ENCODE measurements at places on chromosomes 2 and 18.

- no peak for DNase-seq
Observed at GRCh38 chr2:20167356-20167755, 57.6 kb downstream of the SDC1 start.

DNA sequence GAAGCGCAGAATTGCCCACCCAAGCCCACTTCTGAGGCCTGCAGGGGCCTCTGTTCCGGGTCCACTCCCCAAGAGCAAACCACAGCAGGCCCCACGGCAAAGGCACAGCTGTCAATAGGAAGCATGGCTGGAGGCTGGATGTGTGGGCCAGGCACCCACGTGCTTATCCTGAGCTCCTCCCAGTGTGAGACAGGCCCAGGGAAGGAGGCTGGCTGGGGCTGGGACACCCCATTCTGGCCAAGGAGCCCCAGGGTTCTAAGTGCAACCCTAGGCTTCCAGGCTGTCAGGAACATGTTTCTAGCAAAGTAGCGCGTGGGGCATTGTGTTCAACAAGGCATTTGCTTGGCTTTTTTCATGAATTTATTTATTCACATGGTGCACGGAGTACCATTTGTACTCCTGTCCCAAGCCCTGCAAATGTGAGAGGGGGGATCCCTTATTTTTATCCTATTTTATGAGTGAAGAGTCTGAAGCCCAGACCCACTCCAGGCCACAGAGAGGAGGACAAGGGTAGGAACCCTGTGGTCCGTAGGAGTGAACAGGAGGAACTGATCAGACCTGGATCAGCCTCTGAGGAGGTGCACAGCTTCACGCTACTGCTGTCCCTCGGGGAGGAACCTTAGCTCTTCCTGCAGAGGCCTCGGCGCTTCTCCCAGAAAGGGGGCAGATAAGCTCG is 6.1 kb upstream of the RAB17 start:
- no peak for DNase-seq

DNA sequence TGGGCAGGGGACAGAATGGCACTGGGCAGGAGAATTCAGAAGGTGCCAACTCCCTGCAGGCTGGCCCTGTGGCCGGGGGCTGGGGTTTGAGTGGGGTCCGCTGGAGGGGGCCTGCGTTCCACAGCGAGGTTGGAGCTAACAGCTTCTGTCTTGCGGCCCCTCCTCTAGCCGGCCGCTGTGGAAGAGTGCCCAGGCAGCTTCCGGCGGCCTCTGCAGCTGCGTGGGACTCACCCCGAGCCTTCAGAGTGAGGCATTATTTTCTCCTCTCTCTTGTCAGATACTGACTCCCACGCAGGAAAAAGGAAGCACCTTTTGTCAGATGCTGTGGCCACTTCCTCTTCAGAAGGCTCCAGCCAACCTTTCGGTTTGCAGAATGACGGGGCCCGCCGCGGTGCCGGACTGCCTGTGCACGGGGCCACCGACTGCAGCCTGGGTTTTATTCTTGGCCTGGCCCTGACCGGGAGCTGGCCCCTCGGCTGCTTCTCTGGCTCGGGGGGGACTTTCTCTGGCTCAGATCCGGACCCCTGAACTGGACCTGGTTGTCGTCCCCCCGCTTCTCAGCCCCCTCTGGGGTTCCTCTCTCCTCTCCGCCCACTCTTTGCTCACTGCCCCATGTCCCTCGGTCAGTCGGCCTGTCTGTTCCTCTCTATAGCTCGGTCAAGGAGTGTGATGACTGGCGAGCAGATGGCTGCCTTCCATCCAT is 40.1 kb downstream of the ARHGAP25 start:
- DNase-seq, result no peak

DNA sequence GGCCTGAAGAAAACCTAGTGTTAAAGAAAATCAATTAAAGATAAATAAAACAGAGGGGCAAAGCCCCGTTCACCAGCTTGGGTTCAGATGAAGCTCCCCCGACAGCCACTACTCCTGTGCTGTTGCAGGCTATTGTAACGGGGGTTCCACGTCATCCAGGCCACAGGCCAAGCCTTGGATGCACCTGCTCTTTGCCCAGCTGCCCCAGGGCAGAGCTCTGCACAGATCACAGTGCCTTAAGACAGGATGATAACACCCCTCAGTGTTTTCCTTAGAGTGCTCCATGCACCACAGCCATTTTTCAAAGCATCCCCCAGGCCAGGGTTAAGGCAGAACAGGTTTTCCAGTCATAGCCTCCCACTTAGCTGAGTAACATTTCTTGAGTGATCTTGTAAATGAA is 32.0 kb downstream of the FASTKD2 start:
- no peak for DNase-seq
